Neural crest cell (in vitro differentiated cells): ENCODE measurements at places on chromosomes 12 and 14. TPM values are rescaled to one million over a fixed set of nuclear protein-coding genes. Genes with fewer than 3 reads are reported as not detected.
A peak's percentile ranks its signal among the peaks of the same experiment; 100 is the strongest.

The LBHD2 gene
- total RNA-seq = not detected in 2 replicates

DNA sequence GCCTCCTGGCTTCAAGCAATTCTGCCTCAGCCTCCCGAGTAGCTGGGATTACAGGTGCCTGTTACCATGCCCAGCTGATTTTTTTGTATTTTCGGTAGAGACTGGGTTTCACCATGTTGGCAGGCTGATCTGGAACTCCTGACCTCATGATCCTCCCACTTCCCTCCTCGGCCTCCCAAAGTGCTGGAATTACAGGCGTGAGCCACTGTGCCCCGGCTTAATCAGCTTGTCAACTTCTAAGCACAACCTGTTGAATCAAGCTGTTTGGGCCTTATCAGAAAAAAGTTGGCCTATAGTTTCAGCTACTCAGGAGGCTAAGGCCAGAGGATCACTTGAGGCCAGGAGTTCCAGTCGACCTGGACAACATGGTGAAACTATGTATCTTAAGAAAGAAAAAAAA, 7.9 kb downstream of the MARK3 start:
- no peaks in the 10 kb centered on the region for H3K36me3 ChIP-seq
- H3K4me1 ChIP-seq = peaks cover 46% of the 10 kb centered on the region
- no peak overlapping the region for H3K4me3 ChIP-seq
- DNase-seq = no peak
- no peak overlapping the region for H3K27ac ChIP-seq

DNA sequence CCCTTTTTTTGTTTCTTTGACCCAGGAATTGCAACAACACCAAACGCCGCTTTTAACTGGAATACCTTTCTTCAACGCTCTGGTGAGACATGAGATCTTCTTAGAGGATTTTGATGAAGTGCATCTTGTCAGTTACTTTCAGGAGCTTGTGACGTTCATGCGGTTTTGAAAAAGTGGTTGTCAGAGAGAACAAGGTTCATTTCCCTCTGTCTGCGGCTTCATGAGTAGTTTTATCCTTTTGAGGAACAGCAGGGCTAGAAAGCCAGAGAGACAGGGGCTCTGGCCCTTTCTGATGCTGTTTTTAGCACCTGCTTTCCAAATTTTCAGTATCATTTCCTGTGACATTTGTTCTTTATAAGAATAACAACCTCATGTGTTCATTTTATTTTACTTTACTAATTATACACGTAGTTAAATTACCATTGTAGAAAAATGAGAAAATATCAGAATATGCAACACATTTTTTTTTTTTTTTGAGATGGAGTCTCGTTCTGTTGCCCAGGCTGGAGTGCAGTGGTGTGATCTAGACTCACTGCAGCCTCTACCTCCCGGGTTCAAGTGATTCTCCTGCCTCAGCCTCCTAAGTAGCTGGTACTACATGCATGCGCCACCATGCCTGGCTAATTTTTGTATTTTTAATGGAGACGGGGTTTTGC, 61.8 kb downstream of the GLT1D1 start:
- no peaks in the 10 kb centered on the region for H3K27me3 ChIP-seq
- H3K27ac ChIP-seq = no peak overlapping the region
- H3K4me1 ChIP-seq = no peaks in the 10 kb centered on the region
- H3K4me3 ChIP-seq = no peak overlapping the region
- no peaks in the 10 kb centered on the region for H3K36me3 ChIP-seq
- no peak for DNase-seq

The COX8C gene
- total RNA-seq = not detected in 2 replicates

The APOF gene
- not detected in 2 replicates for total RNA-seq

GRCh38 chr14:34775342-34775741, 60.9 kb upstream of the CFL2 start:
- no peak for DNase-seq
- H3K27me3 ChIP-seq = no peaks in the 10 kb centered on the region
- peaks cover 21% of the 10 kb centered on the region for H3K36me3 ChIP-seq
- H3K27ac ChIP-seq = no peak overlapping the region

- peaks cover 9% of the 10 kb centered on the region for H3K4me1 ChIP-seq
- no peak overlapping the region for H3K27ac ChIP-seq
- no peak for DNase-seq
Measured at GRCh38 chr14:71115306-71115705, 208.0 kb downstream of the PCNX1 start.

The IL23A gene
- 0.23 TPM in 1 of 2 replicates, not detected in the other for total RNA-seq

GRCh38 chr14:36315159-36315853, 5.1 kb downstream of the MBIP start:
- no peak overlapping the region for H3K27ac ChIP-seq
- no peak for DNase-seq
- no peak overlapping the region for H3K4me3 ChIP-seq
- peaks cover 30% of the 10 kb centered on the region for H3K4me1 ChIP-seq
- no peaks in the 10 kb centered on the region for H3K27me3 ChIP-seq

GRCh38 chr14:70086685-70087379, 101.9 kb downstream of the SLC8A3 start:
- DNase-seq = peak; percentile 35
- peaks cover 23% of the 10 kb centered on the region for H3K27me3 ChIP-seq
- no peaks in the 10 kb centered on the region for H3K36me3 ChIP-seq
- no peaks in the 10 kb centered on the region for H3K4me1 ChIP-seq
- no peak overlapping the region for H3K27ac ChIP-seq

The SARNP gene
- 121 and 123 TPM in 2 replicates for total RNA-seq

The PCED1B gene
- 0.47 and 0.75 TPM in 2 replicates for total RNA-seq

The EML5 gene
- 1.3 TPM in 2 replicates for total RNA-seq

The OVCH1 gene
- total RNA-seq = 0.16 and 0.37 TPM in 2 replicates

- H3K4me1 ChIP-seq = peaks cover 27% of the 10 kb centered on the region
- peak overlapping the region; percentile 67 for H3K4me3 ChIP-seq
- H3K27me3 ChIP-seq = peaks cover 72% of the 10 kb centered on the region
- peaks cover 4% of the 10 kb centered on the region for H3K36me3 ChIP-seq
Measured at GRCh38 chr12:64824130-64824499, 332 bp upstream of the TBC1D30 start.

The DRAM1 gene
- 3.4 and 4.7 TPM in 2 replicates for total RNA-seq

The TSHR gene
- total RNA-seq = not detected in 2 replicates

GRCh38 chr12:53205747-53206419, 1.2 kb downstream of the ITGB7 start:
- DNase-seq = no peak
- peaks cover 17% of the 10 kb centered on the region for H3K4me1 ChIP-seq
- no peak overlapping the region for H3K27ac ChIP-seq
- H3K36me3 ChIP-seq = no peaks in the 10 kb centered on the region
- no peak overlapping the region for H3K4me3 ChIP-seq
- peaks cover 12% of the 10 kb centered on the region for H3K27me3 ChIP-seq

DNA sequence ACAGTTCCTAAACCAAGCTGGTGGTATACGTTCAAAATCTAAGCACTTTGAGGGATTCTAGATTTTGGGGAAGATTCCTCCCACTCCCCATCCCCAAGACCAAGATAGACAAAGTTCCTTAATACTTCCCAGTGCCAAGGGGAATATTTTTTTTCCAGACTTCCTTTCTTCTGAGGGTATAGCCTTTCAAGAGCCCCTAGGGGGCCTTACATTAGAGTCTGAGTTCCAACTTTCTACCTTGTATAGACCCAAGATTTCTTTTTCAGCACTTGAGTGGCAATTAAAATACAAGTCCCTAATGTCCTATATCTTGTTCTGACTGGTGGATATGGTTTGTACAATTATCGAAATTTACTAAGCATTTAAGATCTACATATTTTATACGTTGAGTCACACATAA, 28.7 kb upstream of the SOS2 start:
- DNase-seq = no peak
- H3K4me3 ChIP-seq = no peak overlapping the region
- H3K36me3 ChIP-seq = no peaks in the 10 kb centered on the region
- no peak overlapping the region for H3K27ac ChIP-seq
- H3K4me1 ChIP-seq = no peaks in the 10 kb centered on the region

The OLR1 gene
- not detected in 2 replicates for total RNA-seq

DNA sequence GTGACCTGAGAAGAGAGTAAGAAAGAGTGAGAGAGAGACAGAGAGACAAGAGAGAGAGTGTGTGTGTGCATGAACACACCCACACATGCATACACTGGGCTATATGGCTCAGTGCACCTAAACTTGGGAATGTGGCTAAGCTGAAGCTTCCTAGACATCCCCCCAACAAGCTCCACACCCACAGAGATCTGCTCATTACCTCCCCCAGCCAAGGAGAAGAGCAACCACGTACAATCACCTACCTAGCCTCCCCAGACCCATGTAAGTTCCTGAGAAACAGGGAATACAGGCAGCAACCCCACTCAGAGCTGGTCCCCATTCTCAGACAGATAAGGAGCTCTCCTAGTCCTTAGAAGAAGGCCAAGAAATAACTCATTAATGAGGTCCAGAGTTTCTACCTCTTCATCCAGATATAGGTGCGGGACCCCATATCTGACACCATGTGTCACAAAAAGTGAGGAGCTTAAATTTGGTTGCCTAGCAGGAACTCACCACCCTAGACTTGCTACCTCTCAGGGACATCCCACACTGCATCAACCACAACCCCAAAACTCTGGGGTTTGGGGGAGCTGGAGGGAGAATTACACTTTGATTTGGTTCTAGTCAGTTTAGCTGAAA, 9.9 kb downstream of the AJUBA start:
- H3K27ac ChIP-seq = no peak overlapping the region
- H3K27me3 ChIP-seq = no peaks in the 10 kb centered on the region
- no peak for DNase-seq
- H3K4me1 ChIP-seq = peaks cover 32% of the 10 kb centered on the region
- H3K4me3 ChIP-seq = no peak overlapping the region

The SYNDIG1L gene
- total RNA-seq = not detected in 2 replicates

DNA sequence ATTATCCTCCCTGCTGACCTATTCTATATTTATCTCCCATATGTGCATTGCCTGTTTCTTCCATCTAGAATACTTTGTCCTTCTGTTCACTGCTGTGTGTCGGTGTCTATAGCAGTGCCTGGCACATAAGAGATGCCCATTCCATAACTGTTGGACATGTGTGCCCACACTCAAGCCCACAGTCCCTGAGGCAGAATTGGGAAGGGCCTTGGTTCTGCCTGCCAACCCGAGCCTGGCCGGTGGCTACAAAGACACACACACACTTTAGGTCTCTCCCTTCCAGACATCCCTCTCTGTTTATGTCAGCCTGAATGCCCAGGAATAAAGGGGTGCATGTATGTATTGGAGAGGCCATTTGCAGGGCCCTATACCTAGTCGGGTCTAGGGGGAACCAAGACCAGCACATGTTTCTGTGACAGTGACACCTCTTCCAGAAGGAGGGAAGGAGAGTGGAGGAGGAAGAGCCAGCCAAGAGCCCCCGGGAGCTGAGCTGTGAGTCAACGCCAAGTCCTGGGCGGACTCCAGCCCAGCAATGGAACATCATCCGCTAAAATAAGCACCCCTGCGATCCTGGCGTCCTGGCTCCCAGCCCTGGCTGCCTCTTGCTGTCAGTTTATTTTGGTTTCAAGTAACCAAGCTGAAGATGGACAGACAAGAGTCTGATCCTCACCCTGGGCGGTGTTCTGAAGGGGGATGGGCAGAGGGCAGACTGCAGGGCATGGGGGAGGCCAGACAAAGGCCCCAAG, 4.3 kb upstream of the ASB2 start:
- H3K36me3 ChIP-seq = no peaks in the 10 kb centered on the region
- H3K4me1 ChIP-seq = peaks cover 21% of the 10 kb centered on the region
- no peak for DNase-seq
- no peak overlapping the region for H3K4me3 ChIP-seq

DNA sequence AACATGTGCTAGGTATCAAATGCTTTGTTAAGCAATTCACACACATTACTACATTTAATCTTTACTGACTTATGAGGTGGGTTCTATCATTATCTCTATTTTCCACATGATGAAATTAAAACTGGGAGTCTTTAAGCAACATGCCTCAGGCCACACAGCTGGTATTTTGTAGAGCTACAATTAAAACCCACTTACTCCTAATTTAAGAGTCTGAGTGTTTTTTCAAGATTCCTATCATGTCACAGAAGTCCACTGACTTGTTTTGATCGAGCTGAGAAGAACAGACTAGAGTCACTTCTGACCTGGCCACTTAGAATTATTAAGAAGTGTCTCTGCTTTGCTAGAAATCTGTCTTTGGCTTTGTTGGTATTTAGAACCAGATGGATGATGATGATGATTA, 670.7 kb downstream of the NRXN3 start:
- H3K4me1 ChIP-seq = peaks cover 10% of the 10 kb centered on the region
- H3K27ac ChIP-seq = no peak overlapping the region
- DNase-seq = no peak
- H3K27me3 ChIP-seq = peaks cover 4% of the 10 kb centered on the region
- H3K36me3 ChIP-seq = no peaks in the 10 kb centered on the region
- H3K4me3 ChIP-seq = no peak overlapping the region

DNA sequence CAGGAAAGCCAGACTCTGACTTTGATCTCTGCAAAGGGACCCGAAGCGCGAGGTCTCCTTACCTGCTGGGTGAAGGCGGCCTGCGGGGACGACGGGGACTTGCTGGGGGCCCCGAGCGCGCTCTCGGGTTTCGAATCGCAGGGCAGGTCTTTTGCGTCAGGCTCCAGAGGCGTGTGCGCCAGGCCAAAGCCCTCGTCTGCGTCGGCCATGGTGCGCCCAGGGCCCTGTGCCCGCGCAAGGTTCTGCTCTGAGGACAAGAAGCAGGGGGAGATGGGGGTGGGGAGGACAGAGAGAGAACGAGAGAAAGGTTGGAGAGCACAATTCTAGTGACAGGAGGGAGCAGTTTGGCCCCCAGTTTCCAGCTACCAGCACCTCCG, 2.3 kb downstream of the TBX5 start:
- no peak overlapping the region for H3K4me3 ChIP-seq
- no peaks in the 10 kb centered on the region for H3K36me3 ChIP-seq
- peaks cover 100% of the 10 kb centered on the region for H3K27me3 ChIP-seq
- H3K27ac ChIP-seq = no peak overlapping the region
- DNase-seq = no peak
- H3K4me1 ChIP-seq = no peaks in the 10 kb centered on the region

DNA sequence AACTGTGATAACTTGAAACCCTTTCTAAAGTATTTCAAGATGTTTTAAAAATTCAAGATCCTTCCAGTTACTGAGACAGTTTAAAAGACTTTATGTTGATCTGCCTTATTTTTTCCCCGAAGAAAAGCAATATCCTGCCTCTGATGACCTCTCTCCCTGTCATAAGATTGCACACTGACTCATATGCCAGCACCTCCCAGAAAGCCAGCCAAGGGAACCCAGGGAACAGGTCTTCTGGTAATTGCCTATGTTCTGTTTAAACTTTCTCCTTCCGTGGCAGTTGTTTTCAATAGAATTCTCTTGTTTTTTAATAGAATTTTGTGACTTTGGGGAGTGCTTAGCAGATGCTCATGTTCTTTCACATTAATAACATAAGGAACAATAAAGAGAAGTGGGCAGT, 300.2 kb upstream of the PRKD1 start:
- no peak for DNase-seq
- peaks cover 3% of the 10 kb centered on the region for H3K27me3 ChIP-seq
- peaks cover 4% of the 10 kb centered on the region for H3K4me1 ChIP-seq
- H3K36me3 ChIP-seq = no peaks in the 10 kb centered on the region
